ENCODE measurements at places on chromosomes 6 and 20.

DNA sequence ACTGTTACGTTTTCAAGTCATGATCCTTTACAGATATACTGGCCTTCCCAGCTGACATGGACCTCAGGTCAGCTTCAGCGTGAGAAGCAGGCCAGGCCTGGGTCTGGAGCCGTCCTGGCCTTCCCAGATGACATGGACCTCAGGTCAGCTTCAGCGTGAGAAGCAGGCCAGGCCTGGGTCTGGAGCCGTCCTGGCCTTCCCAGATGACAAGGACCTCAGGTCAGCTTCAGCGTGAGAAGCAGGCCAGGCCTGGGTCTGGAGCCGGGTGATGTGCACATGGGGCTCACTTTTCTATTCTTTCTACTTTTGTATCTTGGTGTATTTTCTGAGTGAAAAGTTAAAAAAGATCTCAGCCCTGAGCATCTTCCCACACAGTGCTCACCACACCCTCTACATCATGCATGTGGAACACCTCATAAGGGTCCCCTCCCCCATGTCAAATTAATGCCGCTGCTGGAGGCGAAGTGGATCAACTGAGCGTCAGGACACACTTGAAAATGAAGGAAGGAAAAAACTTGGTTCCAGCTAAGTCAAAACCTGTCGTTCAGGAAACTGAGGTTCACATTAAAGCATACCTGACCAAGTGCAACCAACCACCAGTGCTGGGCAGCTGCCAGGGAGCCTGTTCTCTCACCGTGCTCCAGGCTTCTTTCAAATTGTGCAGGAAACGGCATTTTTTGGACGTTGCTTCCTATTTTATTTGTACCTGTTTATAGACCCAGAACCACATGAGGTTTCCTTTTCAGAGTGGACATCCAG, 32.2 kb downstream of the KIF25 start:
- no peak for DNase-seq

DNA sequence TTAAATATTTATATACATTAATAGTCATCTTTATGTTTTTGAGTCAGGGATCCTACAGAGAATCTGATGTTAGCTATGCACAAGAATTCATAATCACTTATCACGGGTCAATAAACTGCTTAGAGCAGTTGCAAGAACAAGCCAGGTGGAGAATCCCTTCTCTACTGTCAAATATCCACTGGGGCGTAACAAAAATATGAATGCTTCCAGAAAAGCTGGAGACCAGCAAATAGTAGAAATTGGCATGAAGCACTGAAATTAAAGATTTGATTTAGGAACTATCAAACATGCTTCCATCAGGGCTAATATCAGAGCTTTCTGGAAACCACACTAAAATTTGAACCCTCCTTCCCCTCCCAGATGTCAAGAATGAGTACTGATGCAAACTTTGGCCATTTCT, 37.3 kb downstream of the ADGRG6 start:
- no peak for DNase-seq

GRCh38 chr6:43088654-43089056, 12.5 kb downstream of the PTK7 start:
- DNase-seq = no peak

DNA sequence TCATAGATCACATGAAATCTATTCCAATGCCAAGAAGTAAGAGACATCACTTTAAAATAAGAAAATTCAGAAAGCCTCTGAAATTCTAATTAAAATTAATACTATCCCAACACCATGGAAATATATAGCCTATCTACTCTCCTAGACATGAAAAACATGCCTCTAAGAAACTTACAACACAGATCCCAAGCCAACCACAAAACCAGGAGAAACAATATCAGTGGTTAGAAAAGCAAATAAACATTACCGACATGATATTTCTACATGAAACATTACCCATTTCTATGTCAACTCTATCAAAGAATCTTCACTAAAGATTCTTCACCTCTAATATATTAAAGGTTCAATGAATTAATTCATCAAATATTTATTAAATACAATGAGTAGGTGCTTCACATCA, 4.8 kb downstream of the EPB41L2 start:
- DNase-seq = no peak

- no peak for DNase-seq
Measured at GRCh38 chr6:169957351-169957963, 206.0 kb downstream of the ERMARD start.

- no peak for DNase-seq
Measured at GRCh38 chr6:52362443-52363227, 684 bp downstream of the PAQR8 start.

GRCh38 chr20:48180618-48181017, 395.3 kb upstream of the SULF2 start:
- DNase-seq = no peak

DNA sequence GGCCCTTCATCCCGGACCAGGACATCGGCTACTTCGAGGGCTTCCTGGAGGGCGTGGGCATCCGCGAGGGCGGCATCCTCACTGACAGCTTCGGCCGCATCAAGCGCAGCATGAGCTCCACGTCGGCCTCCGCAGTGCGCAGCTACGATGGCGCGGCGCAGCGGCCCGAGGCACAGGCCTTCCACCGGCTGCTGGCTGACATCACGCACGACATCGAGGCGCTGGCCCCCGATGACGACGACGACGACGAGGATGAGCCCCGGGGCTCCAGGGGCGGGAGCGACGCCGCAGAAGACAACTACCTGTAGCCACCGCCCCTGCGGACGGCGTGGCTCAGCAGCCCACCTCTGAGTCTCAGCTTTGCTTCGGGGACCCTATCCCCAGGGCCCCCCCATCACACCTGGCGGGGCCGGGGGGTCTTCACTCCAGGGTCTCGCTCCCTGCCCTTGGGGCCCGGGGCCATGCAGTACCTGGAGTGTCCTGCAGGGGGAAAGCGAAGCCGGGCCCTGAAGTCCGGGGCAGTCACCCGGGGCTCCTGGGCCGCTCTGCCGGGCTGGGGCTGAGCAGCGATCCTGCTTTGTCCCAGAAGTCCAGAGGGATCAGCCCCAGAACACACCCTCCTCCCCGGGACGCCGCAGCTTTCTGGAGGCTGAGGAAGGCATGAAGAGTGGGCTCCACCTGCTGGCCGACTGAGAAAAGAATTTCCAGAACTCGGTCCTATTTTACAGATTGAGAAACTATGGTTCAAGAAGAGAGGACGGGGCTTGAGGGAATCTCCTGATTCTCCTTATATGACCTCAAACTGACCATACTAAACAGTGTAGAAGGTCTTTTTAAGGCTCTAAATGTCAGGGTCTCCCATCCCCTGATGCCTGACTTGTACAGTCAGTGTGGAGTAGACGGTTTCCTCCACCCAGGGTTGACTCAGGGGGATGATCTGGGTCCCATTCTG, 20.8 kb upstream of the HCK start:
- no peak for DNase-seq

- DNase-seq = no peak
Measured at GRCh38 chr6:163469459-163469985, 55.0 kb downstream of the QKI start.

DNA sequence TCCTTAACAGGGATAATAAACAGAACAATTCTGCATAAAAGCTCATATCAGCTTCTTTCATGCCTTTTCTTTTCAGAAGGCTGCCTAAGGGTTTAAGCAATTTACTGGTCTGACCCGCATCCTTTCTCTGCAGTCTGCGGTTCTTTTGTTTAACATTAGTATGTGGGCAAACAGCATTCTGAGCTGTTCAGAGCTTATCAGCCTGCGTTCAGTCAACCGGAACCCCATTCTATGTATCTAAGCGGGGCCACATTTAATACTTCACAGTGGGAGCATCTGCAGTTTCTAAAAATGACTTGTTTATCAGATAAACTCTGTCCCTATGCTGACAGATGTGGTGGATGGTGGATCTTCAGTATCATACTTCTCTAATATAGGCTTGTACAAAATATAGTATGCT, 758.9 kb upstream of the MMS22L start:
- no peak for DNase-seq

- peak; percentile 13 for DNase-seq
Measured at GRCh38 chr6:105136431-105137350, 43.1 kb downstream of the POPDC3 start.

- DNase-seq = no peak
Measured at GRCh38 chr20:48326868-48327267, 500.9 kb downstream of the PREX1 start.

- DNase-seq = no peak
Measured at GRCh38 chr6:164014346-164015087, 600.0 kb downstream of the QKI start.

GRCh38 chr20:38218566-38218885, 42.0 kb downstream of the KIAA1755 start:
- no peak for DNase-seq

GRCh38 chr20:15889514-15890256, 683.6 kb downstream of the KIF16B start:
- no peak for DNase-seq

- no peak for DNase-seq
Measured at GRCh38 chr20:4571759-4572531, 149.8 kb upstream of the PRND start.

- no peak for DNase-seq
Measured at GRCh38 chr6:157270308-157270707, 53.0 kb downstream of the TMEM242 start.

DNA sequence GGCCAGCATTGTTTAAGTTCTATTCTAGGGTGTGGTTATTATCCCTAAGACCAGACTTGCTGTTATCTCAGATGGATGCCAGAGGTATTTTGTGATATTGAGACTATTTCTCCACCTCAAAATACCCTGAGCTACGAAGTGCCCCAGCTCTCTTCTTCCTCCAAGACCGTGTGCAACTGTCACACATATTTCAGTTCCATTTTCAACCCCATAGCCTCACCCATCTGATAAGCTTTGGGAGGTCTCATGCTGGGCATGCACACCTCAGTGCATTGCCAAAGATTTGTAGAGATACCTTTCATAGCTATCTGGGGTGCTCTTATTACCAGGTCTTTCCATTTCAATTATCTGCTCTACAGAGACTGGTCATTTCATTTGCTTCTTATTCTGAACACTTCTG, 815.8 kb upstream of the EYS start:
- no peak for DNase-seq

- DNase-seq = no peak
Measured at GRCh38 chr6:13272131-13273046, 55.9 kb downstream of the TBC1D7 start.

DNA sequence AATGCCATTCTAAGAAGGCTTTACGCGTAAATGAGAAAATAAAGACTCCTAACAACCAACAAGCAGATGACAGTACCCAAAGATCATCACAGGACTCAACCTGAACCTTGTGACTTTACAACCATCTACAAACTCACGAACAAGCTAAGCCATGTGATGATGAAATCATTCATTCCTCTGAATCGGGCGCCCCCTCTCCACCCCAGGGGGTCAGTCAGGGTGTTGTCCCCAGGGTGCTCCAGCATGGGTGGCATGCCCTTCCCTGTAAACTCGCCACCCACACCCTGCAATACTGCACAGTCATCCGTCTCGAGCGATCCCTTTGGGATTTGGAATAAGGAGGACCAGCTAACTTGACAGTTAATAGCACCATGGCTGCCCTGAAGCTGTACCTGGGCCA, 12.6 kb downstream of the SERPINB6 start:
- DNase-seq = no peak

DNA sequence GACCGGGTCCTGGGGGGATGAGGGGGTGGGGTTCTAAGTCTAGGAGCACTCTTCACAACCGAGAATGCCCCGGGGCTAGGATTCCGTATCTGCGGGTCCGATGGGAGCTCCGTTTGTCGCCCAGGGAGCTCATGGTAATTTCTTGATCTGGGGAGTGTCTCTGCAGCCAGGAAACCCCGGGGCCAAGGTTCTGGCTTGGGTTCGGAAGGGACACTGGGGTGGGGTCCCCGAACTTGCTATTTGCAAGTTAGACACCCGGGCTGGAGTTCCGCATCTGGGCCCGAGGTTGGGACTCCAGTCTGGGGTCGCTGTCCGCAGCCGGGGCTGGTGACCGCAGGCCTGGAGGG, 397 bp downstream of the PEDS1 start:
- DNase-seq = no peak

- DNase-seq = no peak
Measured at GRCh38 chr20:38187517-38187916, 22.4 kb upstream of the TGM2 start.

DNA sequence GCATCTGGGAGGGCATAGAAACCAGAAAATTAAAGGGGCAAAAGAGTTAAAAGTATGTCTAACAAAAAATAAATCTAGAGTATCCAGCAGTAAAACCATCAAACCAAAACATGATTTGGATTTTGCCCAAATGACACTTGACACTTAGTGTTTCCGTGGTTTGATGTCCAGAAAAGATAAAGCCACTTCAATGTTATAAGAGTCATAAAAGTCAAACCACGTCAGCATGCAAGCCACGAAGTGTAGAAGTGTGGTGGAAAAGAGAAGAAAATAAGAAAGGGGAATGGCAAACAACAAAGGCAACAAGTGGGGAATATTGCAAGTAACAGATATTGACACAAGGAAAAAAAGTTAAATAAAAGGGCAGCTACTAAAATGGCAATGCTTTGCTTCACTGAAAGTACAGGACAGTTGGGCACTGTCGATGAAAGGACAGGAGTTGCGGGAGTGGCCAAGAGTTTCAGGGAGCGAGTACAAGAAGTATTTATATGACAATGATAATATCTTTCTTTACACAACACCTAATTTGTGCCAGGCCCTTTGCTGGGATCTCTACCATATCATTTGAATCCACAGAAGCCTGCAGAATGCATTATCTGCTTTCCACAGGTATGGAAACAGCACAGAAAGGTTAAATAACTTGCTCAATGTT, 6.3 kb upstream of the HDDC2 start:
- DNase-seq = no peak

- DNase-seq = no peak
Measured at GRCh38 chr20:13856354-13856753, 71.5 kb downstream of the NDUFAF5 start.

DNA sequence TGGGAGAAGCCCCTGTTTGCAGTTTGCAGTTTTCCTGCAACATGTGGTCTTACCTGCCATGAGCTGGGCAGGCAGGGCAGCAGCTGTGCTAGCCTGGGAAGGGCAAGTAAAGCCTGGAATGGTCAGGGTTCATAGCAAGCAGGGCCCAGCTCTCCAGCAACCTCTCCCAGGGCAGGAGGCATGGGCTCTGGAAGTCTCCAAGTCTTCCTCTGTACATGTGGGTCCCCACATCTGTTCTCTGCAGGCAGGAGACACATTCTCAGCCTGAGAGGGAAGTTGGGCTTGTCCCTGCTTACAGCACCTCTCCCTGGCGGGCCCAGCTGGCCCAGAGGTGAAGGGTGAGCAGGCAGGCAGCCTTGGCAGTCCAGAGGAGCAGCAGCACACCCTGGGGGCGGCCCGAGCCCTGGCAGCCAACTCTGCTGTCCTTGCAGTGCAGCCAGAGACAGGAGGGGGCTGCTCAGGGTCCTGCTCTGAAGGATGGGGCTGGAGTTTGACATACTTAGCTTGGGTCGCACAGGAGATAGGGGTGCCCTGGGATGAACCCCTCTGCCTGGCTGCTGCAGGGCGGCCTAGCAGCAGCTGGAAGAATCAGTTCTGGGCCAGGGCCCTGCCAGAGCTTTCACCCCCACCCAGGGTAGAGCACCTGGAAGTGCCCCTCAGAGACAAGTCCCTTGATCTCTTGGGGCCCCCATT, 176.0 kb downstream of the MRPL14 start:
- no peak for DNase-seq

- DNase-seq = peak; percentile 88
Measured at GRCh38 chr20:4720041-4720976, 1.4 kb upstream of the PRND start.
